Activated naive CD4-positive, alpha-beta T cell treated with anti-CD3 and anti-CD28 coated beads, Interleukin-2, amount 50 U/mL, for 16 hours (primary cell): ENCODE measurements at places on chromosomes 7 and 10.

DNA sequence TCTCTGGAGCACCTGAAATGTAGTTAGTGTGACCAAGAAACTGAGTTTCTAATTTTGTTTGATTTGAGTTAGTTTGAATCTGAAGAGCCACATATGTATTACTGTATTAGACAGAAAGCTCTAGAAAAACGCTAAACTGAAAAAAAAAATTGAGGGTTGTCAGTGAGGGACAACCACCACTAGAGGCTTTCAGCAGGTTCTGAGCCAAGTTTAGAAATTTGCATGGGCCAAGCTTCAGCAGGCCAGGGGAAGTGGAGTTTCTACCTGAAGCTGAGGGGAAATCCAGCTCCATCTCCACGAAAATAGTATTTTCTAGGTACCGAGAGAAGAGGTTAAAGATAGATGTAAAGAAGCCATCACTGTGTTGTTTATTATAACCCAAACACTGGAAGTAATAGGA lies 77.9 kb upstream of the PLXNA4 start:
- DNase-seq: no peak

DNA sequence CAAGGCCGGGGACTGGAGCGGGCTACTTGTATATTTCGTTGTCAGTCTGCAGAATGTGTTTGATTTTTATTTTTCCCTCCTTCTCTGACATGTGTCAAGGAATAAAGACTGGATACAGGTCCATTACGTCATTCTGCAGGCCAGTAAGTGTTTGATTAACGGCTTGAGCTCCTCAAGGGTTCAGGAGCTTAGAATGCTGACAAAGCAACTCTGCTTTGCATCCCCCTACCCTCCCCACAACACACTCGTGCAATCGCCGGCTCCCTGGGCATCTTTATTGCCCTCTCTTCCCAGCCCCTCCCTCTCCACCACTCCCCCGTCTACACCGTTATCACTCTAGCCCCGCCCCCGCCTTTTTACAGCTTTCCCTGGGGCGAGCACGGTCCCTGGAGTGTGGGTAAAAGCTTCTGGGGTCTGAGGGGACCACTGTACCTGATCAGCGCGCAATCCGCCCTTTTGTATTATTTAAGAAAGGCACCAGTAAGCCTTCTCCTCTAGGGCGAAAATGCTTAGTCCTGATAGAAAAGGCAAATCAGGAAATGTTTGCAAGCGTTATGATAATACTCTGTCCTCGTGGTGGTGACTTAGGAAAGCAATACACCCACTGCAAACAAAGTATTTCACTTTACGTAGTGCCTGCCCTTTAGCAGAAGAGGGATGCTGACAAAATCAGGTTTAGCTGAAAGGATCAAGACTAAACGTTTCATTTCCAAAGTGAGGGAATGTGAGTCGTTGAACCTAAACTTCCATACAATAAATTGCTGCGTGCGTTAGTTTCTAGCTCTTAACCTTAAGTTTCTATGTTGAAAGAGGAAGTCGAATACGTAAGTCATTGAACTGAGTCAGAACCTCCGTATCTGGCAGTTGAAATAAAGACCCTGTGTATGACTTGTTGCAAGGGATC lies 1.4 kb upstream of the CREB5 start:
- peak; percentile 20 for DNase-seq

DNA sequence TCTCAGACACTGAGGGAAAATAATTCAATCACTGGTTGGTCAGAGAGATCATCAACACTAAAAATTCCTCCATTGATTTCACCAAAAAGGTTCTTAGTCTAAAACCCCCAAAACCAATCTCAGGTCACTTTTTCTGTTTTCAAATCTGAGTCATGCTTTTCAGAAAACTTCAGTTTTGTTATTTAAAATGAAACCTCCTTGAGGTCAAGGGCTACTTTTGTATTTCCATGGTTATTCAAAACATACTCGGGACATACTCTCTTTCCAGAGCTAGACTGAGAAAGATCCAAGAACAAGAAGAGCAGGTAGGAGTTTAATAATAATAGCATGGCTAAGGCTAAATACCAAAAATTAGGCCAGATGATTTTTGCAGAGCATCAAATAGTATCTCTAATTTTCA lies 152.8 kb downstream of the SDHAF3 start:
- no peak for DNase-seq

DNA sequence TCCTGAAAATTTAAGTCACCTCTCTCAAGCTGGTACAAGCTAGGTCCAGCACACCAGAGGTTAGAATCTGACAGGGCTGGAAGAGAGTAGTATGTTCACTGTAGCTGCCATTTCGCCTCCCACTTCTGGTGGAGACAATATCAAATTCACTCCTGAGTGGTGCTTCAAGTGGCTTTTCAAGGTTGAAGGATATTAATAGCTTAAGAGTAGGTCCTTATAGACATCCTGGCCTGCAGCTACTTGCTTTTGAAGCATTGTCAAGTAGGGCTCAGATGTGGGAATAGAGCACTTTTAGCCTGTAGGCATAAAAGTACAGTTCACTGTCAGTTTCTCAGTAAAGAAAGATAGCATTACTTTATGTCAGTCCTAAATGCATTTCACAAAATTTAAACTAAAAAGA lies 270.5 kb upstream of the PLPP4 start:
- DNase-seq: no peak

- DNase-seq: no peak
Measured at GRCh38 chr7:116142850-116143249, 67.5 kb upstream of the TES start.

DNA sequence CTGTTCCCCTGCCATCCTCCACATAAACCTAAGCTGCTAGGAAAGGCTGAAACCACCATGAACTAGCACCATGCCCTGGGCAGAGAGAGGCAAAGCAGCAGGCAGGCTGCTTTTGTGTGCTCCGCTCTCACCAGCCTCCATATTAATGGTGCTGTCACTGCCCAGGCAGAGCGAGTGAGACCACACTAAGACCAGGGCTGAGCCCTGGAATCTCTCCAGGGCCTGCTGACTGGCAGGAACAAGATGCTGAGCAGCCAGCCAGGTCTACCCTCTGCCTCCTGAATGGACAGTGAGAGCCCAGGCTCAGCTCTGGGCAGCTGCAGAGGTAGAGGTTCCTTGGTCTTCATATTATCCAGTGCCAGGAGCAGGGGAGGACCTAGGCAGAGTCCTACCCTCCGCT lies 1.6 kb upstream of the CRHR2 start:
- DNase-seq: no peak

- DNase-seq: no peak
Measured at GRCh38 chr10:80160361-80161320, 28.1 kb downstream of the PLAC9 start.

DNA sequence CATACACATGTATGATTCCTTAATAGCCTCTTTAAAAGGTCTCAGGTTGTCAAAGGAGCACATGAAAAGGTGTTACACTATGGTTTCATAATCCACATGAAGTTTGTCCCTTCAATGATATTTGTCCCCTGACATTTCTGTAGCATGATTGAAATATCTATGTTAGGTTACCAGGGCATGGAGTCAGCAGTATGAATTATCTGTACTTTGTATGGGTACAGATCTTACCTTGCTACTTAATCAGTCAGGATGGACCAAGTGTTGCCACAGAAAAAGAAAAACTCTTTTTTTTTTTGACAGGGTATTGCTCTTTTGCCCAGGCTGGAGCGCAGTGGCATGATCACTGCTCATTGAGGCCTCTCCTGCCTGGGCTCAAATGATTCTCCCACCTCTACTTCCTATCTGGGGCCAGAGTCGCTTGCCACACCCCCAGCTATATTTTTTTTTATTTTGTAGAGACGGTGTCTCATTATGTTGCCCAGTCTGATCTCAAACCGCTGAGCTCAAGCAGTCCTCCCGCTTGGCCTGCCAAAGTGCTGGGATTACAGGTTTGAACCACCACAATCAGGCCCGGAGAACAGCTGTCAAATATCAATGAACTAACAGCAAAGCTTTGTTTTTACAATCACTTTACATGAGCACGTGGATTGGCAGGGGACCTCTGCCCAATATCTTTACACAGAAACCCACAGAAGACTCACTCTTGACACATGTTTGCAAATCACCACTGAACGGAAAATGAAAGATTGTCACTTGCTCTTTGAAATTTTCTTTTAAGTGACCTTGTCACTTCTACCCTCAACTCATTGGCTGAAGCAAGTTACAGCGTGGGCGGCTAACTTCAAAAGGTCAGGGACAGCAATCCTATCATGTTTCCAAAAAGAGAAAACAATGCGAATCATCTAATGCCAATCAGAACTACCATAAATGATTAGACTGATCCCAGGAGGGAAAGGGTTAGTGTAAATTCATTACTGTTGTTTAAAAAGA lies 140.2 kb downstream of the PRKG1 start:
- DNase-seq: no peak

DNA sequence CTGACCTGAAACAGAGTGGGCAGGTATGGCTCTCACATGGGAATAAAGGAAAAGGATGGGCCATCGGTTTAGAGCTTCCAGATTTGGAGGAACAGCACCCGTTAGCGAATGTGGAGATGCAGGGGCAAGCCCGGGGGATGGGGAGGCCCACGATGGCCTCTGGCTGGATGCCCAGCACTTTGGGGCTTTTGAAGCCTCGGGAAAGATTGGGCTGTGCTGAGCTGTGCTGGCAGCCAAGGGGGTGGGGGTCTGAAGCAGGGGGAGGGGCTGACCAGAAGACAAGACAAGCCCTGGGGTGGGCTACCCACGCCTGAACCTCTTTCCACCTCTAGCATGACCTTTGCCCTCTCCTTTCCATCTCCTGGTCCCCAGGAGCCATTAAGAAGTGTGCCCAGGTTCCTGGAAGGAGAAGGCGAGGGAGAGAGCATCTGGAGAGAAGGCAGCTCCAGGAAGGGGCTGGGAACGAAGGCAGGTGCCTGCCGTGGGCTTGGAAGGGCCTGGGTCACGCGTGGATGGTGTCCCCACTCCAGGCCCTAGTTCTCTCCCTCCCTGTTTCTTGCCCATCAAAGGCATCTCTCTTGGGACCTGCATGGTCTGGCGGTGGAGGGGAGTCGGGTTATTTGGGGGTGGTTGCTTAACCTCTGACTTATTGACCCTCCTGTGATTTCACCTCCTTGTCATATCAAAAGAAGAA lies 39.7 kb downstream of the JAKMIP3 start:
- DNase-seq: no peak

DNA sequence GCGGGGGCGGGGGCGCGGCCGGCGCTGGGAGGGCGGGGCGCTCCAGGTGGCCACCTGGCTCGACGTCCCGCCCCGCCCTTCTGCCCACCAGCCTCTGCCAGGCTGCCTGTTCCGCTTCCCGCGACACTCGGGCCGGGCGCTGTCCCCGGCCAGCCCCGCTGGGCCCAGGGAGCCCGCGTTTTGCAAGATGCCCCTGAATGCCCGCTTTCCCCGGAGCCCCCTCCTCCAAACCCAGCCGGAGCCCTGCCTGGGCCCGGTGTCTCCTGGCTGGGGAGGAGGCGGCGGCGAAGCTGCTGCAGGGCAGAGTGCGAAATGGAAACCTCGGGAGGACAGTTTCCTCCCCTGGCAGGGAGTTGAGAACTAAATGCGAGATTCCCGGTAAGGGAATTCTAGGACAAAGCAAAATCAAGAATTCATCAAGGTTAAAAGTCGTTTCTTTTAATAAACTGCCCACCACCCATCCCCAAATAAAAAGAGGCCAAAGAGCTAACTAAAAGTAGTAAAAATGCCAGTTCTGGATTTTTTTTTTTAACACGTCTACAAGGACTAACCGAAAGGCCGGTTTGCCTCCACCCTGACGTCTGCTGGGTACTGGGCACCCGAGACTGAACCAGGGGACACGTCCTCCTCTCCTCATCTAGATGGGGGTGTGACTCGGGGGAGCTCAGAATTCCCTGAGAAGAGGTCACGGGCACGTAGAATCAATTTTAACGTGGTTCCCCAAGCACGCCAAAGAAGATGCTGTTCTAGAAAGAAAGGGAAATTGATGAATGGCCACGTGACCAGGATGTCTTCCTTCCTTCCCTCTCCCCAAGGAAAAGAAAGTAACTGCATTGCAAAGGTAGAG lies 200.4 kb upstream of the NFE2L3 start:
- DNase-seq: no peak

DNA sequence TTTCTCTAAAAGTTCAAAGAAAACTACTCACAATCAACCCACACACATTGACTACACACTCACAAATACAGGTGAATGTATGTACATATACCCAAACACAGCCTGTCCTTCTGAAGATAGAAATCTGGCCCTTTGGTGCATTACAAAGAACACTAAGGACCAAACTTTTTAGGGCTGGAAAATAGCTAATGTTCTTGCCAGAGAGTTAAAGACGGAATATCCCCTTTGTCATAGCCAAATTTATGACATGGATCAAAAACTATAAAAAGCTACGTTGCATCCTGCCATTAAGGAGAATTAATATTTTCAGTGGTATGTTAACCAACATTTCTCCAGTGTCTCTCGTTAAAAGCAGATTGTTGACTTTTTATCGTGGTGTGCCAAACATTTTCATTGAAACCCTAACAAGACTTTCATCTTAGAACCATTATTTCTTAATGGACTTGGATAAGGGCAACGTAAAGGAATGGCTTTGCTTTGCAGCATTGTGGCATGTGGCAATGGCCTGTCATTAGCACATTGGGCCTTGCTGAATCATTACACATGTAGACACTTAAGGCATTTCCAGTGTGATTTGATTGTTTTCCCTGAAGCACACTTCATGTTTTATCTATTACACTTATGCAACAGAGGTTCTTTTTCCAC lies 150.9 kb upstream of the MEOX2 start:
- DNase-seq: no peak

GRCh38 chr7:104848138-104848990 lies 165.6 kb upstream of the KMT2E start:
- DNase-seq: peak; percentile 42

DNA sequence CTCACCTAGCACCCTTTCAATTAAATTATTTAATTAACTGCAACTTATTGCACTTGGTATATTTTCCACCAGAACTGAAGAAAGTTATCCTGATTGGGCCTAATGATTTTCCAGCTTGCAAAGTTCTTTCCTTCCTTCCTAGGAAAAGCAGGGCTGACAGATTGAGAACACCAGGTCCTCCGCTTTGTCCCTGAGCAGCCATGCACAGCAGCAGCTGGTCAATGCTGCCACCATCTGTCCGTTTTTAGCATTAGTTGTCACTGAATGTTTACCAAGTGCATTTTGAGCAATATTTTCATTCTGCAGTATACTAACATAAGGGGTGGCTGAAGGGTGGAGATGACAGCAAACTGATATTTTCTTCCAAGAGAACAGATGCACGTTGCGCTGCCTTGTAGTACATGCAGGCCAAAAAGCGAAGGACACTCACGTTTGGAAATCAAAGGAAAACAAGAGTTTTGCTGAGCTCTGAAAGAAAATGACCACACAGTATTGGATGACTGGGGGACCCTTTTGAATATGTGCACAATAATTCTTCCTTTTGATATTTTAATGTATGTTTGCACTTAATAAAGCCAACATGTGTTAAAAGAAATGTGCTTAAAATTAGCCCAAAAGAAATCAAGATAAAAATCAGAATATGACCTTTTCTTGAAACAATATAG lies 248.8 kb upstream of the PTN start:
- no peak for DNase-seq

- DNase-seq: no peak
Measured at GRCh38 chr7:44615793-44616192, 9.4 kb downstream of the OGDH start.

- DNase-seq: peak; percentile 65
Measured at GRCh38 chr10:71964743-71965515, 734 bp downstream of the CHST3 start.
